NCI-H146 (cell line): ENCODE measurements at places on chromosomes 7 and 10.
A peak's percentile ranks its signal among the peaks of the same experiment; 100 is the strongest.

- peak; percentile 64 for DNase-seq
These were observed 492 bp downstream of the COG5 start for GRCh38 chr7:107563081-107563774.

- DNase-seq: peak; percentile 97
These were observed 75.5 kb downstream of the MACC1 start for GRCh38 chr7:20141666-20142065.

GRCh38 chr7:47215640-47216039 is 366.3 kb downstream of the TNS3 start:
- no peak for DNase-seq

- DNase-seq: no peak
These were observed 154.8 kb downstream of the LRRC4 start for GRCh38 chr7:127876393-127876792.

DNA sequence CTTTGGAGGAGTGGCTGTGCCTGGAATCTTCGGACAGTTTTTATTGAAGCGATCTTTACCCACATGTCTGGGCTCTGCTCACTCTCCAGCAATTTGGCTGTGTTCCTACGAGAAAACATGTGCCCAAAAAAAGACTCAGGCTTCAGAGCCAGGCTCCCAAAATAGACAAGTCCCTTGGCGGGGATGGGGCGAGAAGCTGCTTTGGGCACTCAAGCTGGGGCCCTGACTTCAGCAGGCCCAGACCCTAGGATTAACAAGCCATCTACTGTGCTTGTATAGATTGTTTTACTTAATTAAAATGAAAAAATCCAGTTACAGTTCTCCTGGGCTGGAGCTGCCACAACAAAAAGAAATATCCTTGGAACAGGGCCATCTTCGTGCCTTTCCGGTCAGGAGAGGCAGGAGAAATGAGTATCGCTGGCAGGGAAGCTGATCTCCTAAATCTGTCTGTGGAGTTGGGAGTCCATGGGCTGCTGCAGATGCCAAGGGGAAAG is 51.4 kb upstream of the PDCD4 start:
- no peak for DNase-seq

- peak; percentile 45 for DNase-seq
These were observed 501.0 kb upstream of the GALNT17 start for GRCh38 chr7:70630818-70631457.

DNA sequence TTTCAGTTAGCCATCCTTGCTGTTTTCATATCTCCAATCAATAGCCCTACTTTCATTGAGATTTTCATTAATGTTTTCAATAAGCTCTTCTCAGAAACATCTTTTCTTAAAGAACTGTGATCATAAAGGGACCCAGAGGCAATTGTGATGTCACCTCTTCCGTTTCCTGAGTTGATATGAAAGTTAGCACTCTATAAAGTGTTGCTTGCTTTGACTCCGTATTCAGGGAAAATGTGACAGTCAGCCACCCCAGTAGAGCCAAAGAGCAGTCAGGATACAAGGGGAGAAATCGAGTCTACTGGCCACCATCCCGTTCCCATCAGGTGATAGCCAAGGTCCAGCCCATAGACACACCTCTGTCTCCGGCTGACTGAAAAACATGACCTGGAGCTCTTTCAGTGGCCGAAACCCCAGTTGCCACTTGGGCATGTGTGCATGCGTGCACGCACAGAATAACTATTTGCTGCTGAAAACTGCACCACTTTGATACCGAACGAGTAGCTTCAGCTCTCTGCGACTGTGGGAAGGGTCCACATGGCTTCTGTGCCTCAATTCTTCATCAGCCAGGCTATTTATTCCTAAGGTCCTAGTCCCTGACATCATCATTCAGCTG is 291.4 kb downstream of the USP6NL start:
- no peak for DNase-seq

DNA sequence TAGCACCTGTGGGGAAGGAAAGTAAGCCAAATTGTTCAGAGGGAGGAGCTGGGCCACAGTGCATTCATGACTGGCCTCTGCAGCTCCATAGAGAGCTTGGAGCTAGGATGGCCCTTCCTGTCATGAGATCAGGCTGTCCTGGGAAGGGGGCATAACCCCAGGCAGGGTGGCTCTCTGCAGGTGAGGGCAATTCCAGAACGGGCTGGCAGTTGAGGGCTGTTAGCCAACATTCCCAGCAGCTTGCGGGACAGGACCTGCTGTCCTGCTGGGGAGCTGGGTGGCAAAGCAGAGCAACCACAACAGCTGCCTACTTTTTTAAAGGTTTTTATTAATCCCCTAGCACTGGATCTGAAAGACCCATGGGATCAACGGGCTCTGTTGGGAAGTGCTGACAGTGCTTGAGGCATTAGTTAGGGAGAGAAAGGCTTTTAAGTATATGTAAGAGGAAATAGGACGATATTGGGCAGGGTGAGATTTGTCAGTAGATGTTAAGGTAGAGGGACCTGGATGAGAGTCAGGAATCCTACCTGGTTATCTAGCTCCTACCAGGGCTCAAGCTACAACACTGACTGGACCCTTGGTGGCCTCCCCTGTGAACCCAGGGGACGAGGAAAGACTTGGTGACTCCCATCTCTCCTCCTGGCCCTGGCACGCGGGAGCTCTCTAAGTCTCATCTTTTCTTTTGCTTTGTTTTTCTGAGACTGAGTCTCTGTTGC is 77.8 kb downstream of the NAMPT start:
- no peak for DNase-seq

DNA sequence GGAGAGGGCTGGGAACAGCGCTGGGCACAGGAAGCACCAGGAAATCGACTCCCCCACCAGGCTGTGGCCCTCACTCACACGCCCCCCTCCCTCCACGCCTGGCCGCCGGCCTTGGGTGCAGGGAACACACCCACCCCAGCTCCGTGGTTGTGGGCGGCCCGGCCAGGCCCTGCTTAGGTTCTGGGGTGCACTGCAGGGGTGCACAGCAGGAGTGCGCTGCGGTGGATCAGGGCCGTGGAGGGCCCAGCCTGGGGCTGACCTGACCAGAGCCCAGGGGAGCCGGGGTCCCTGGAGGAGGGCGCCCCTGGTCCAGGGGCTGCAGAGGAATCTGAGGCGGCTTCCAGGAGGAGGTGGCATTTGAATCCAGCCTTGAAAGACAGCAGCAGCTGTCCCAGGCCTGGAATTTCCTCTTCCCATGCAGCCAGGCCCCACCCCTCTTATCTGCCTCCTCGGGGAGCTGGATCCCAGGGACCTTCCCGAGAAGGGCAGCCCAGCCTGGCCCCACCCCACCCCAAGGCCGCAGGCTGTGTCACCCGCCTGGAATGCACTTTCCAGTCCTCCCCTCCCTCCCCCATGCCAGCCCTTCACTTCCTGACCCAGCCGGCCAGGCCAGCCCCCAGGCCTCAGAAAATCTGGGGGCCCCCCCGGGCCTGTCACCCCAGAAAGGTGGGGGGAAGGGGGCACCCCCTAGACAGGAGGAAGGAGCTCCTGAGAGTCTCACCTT is 18.4 kb upstream of the PDGFA start:
- DNase-seq: no peak

GRCh38 chr10:79258894-79259293 is 88.4 kb upstream of the PPIF start:
- DNase-seq: no peak

DNA sequence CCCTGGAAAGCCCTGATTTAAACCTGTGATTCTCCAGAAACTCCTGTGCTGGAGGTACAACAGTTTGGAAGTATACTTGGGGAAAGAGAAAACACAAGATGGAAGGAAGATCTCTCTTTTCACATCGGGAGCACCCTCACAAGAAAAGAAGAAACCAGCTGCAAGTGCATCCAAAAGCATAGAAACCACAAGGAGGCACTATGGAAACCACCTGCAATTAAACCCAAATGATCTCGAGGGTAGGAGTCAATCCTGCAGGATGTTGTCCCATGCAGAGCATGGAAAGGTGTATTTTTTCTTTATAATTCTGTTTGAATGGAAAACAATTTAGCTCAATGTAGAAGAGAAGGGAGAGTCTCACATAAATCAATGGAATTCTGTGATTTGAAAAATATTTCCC is 210.5 kb downstream of the TWIST1 start:
- DNase-seq: no peak

DNA sequence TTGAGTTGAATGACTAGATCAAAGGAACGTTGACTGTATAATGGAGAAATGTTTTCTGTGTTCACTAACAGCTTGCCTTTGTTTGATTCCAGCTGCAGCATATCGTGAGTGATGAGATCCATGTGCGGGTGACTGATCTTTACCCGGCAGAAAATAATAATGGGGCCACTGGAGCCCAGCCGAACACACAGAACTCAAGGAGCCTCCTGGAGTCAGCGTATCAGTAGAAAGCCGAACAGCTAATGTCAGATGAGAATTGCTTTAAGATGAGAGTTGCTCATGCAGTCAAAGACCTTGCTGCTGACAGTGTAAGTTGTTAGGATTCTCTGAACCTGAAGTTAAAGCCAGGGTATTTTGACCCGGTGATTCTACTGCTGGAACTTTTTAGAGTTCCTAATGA is 34.3 kb upstream of the MTPAP start:
- DNase-seq: no peak

GRCh38 chr10:3801558-3802192 is 16.7 kb upstream of the KLF6 start:
- no peak for DNase-seq

GRCh38 chr7:158492367-158492764 is 95.3 kb downstream of the PTPRN2 start:
- no peak for DNase-seq

- DNase-seq: peak; percentile 83
These were observed 103.1 kb downstream of the KLF6 start for GRCh38 chr10:3681642-3682554.

- DNase-seq: no peak
These were observed 6.4 kb upstream of the CFAP69 start for GRCh38 chr7:90238583-90238982.

DNA sequence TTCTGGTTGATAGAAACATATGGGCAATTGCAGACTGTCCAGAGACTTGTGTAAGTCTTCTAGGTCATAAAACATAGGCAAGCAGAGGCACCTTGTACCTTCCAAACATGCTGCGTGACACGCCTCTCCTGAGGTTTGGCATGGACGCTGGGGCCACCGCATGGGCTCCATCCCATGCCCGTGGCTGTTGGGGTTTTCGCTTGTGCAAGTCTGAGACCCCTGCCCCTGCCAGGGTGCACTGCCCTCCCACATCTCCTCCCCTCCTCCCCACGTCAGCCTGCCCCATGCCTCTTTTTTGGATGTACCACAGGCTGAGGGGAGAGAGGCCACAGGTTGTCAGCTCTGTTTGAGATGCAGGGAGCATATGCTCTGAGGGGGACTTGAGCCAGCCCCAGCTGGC is 19.0 kb downstream of the EIF3B start:
- DNase-seq: no peak

- no peak for DNase-seq
These were observed 36.6 kb downstream of the PALD1 start for GRCh38 chr10:70515035-70515667.

- no peak for DNase-seq
These were observed 92.9 kb upstream of the STK17A start for GRCh38 chr7:43490016-43490415.

- DNase-seq: no peak
These were observed 108.2 kb upstream of the MKLN1 start for GRCh38 chr7:131219312-131220041.

DNA sequence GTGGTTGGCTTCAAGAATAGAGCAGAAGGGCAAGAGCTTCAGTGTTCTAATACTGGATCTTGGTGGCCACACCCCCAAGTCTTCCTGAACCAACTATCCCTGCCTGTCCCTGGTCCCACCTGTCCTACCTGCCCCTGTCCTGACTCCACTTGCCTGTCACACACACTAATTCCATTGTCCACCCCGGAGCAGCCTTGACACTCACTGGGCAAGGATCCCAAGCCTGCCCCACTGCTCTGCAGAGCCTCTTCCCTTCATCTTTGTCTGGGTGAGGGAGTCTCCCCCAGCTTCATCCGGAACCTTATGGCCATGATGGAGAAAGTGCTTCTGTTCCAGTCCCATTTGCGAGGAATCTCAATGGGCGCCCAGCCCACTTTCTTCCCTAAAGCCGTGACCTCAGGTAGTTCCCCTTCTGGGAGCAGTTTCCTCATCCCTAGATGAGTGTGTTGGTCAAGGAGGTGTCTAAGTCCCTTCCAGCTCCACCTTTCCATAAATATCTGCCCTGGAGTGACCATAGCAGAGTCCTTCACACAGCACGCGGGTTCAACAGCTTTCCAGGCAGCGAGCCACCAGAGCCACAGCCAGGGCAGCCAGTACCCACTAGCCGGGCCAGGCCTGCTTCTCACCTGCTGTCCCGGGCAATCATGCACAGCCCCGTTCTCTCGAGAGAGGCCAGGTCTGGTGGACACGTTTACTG is 61.5 kb downstream of the VIPR2 start:
- DNase-seq: no peak

DNA sequence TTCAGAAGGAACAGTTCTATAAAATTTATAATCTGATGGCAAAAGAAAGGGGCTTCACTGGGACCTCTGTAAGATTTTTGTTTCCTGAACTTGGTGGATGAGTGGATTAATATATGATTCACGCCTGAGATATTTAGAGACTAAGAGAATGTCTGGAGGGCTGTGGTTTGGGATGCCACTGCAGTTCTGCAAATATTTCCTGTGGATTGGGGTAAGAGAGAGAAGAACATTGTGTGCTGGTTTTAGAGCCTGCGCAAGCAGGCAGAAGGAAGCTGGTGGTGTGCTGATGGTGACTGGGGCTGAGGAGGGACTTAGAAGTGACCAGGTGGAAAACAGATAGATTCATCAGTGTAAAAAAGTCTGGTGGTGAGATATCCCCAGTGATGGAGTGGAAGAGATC is 87.0 kb downstream of the SUGCT start:
- no peak for DNase-seq

DNA sequence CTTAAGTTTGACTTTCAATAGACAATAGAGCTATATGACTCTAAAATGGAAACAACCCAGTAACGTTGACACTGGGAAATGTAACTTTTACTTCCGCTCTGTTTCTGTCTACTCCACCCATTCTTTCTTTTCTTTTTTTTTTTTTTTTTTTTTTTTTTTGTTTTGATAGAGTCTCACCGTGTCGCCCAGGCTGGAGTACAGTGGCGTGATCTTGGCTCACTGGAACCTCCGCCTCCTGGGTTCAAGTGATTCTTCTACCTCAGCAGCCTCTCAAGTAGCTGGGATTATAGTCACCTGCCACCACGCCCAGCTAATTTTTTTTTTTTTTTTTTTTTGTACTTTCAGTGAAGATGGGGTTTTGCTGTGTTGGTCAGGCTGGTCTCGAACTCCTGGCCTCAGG is 13.9 kb downstream of the PRSS2 start:
- no peak for DNase-seq

GRCh38 chr10:13311177-13311575 is 11.3 kb upstream of the PHYH start:
- DNase-seq: no peak

GRCh38 chr7:105678811-105679495 is 97.7 kb upstream of the EFCAB10 start:
- DNase-seq: no peak

- peak; percentile 29 for DNase-seq
These were observed 67.9 kb upstream of the PRKCQ start for GRCh38 chr10:6647811-6648526.
